CD8-positive, alpha-beta T cell (primary cell): ENCODE measurements at places on chromosomes 2 and 18. TPM values are rescaled to one million over a fixed set of nuclear protein-coding genes. Genes with fewer than 3 reads are reported as not detected.

Gene FAM161A
- 0.81 TPM for total RNA-seq

Gene UPP2
- total RNA-seq = not detected

Gene SPR
- not detected for total RNA-seq

Gene RSAD2
- total RNA-seq = 1.8 TPM

Gene LANCL1
- total RNA-seq = 19.1 TPM

Gene TRIM43B
- total RNA-seq = not detected

Gene ST6GAL2
- not detected for total RNA-seq

Gene CAPN13
- not detected for total RNA-seq

Gene SPDYA
- 12.4 TPM for total RNA-seq

Gene EXOC6B
- total RNA-seq = 14.9 TPM

Gene CCT4
- 106 TPM for total RNA-seq

Gene HOXD12
- not detected for total RNA-seq

Gene HNMT
- not detected for total RNA-seq

Gene LDLRAD4
- total RNA-seq = 31.0 TPM

Gene CRYGC
- not detected for total RNA-seq

Gene RAB3GAP1
- 32.8 TPM for total RNA-seq

Gene L3MBTL4
- 0.41 TPM for total RNA-seq

Gene GPR35
- 18.7 TPM for total RNA-seq

Gene CYP26B1
- not detected for total RNA-seq

Gene ALPG
- total RNA-seq = not detected

Gene CXCR1
- total RNA-seq = not detected

Gene RAPGEF4
- 1.4 TPM for total RNA-seq

Gene RAB17
- total RNA-seq = not detected

Gene CFAP53
- 0.36 TPM for total RNA-seq

Gene SPP2
- total RNA-seq = not detected

Gene ATP5F1A
- total RNA-seq = 208 TPM

Gene TEKT4
- total RNA-seq = not detected

Gene TMEM18
- 30.7 TPM for total RNA-seq

Gene ACMSD
- total RNA-seq = not detected

Gene CDH2
- total RNA-seq = 0.17 TPM
